ENCODE measurements at places on chromosomes 5 and 9. TPM values are rescaled to one million over a fixed set of nuclear protein-coding genes. Genes with fewer than 3 reads are reported as not detected.

Gene C9orf85
- 66.3 TPM for total RNA-seq

Gene OSTF1
- total RNA-seq = 36.6 TPM

Gene ADAMTS2
- 0.27 TPM for total RNA-seq

Gene RNF208
- not detected for total RNA-seq

Gene GPRIN1
- total RNA-seq = 12.3 TPM

Gene PLCXD3
- total RNA-seq = under 0.01 TPM

Gene SPINK13
- not detected for total RNA-seq

Gene IFNA13
- not detected for total RNA-seq

Gene TRIM36
- total RNA-seq = 13.3 TPM

Gene FOXD4L4
- 0.34 TPM for total RNA-seq

Gene MOB3B
- total RNA-seq = 0.83 TPM

Gene ZNF618
- 5.0 TPM for total RNA-seq

Gene SLC2A6
- total RNA-seq = 30.9 TPM

Gene ZDHHC11B
- total RNA-seq = under 0.01 TPM
